ENCODE measurements at places on chromosomes 3 and 15. TPM values are rescaled to one million over a fixed set of nuclear protein-coding genes. Genes with fewer than 3 reads are reported as not detected.

Gene PLA2G4E
- not detected for total RNA-seq

Gene AAGAB
- total RNA-seq: 55.4 TPM

- no peak for DNase-seq
- no peaks in the 10 kb centered on the region for H3K4me1 ChIP-seq
- no peaks in the 10 kb centered on the region for H3K36me3 ChIP-seq
- no peaks in the 10 kb centered on the region for H3K27me3 ChIP-seq
- H3K4me3 ChIP-seq: no peak overlapping the region
- H3K27ac ChIP-seq: no peak overlapping the region
Measured at GRCh38 chr15:96092186-96092585, 238.3 kb upstream of the NR2F2 start.

DNA sequence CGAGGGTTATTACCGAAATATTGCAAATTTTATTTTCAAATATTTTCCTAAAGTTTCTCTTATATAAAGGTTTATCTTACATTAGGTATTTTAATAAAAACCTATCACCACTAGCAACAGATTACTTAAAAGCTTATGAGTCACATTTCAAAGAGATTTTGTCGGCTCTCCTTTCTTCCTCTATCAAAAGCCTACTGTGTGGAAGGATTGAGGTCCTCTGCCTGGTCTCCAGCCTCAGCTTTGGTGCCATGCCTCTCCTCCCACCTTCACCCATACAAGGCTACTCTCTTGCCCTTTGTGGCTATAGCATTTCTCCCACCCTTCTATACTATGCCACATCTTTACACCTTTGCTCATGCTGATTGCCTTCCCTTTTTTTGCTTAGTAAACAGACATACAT lies 199.3 kb downstream of the TNIK start:
- peak overlapping the region; percentile 49 for H3K27ac ChIP-seq
- no peaks in the 10 kb centered on the region for H3K36me3 ChIP-seq
- H3K27me3 ChIP-seq: no peaks in the 10 kb centered on the region
- no peak for DNase-seq
- no peak overlapping the region for H3K4me3 ChIP-seq

- no peaks in the 10 kb centered on the region for H3K36me3 ChIP-seq
- H3K27ac ChIP-seq: no peak within 1 kb of the TSS
- no peaks in the 10 kb centered on the region for H3K4me1 ChIP-seq
Measured at GRCh38 chr15:58138106-58138505, at the start of gene AQP9. Gene AQP9 (plus strand): TSS chr15:58138381. CDS start chr15:58138566, 185 bp downstream.

DNA sequence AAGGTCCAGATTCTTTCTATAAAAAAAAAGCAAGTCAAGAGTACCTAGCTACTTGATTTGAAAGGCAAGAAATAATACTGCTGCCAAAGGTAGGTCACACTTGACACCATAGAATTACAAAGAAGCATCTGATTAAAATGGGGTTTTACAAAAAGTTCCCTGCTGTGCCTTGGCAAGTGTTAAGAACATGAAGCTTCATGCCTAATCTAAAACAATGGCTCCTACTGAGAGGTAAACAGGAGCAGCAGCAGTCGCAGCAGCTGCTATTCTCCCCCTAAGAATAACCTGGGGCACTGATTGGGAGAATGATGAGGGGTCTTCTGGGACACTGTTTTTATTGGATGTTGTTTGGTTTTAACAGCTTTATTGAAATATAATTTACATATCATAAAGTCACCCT lies 14.1 kb downstream of the UBP1 start:
- H3K27ac ChIP-seq: peak overlapping the region; percentile 65
- no peaks in the 10 kb centered on the region for H3K36me3 ChIP-seq
- no peaks in the 10 kb centered on the region for H3K27me3 ChIP-seq
- H3K4me3 ChIP-seq: no peak overlapping the region
- no peak for DNase-seq

GRCh38 chr15:74025436-74025835 lies 30.9 kb downstream of the PML start:
- DNase-seq: no peak
- H3K27me3 ChIP-seq: no peaks in the 10 kb centered on the region
- no peak overlapping the region for H3K4me3 ChIP-seq
- no peak overlapping the region for H3K27ac ChIP-seq
- H3K4me1 ChIP-seq: peaks cover 4% of the 10 kb centered on the region
- no peaks in the 10 kb centered on the region for H3K36me3 ChIP-seq

DNA sequence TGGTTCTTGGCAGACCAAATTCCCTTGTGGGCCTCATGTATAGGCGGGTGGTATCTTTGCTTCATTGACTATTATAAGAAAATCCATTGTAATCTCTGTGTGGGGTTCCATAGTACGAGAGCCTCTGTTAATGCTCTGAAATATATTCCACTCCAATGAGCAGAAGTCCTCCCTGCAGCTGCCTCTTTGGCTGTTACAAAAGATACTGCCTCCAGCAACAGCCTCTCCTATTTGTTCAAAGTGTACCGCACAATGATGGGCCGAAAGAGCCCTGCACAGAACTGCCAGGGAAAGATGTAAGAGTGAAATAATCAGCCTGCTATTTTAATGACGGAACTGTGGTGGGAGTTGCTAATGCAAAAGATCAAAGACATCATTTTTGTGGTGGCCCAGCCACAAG lies 48.9 kb downstream of the GRK7 start:
- H3K27ac ChIP-seq: no peak overlapping the region
- H3K36me3 ChIP-seq: no peaks in the 10 kb centered on the region
- no peak for DNase-seq
- peaks cover 5% of the 10 kb centered on the region for H3K27me3 ChIP-seq

GRCh38 chr3:13578251-13578650 lies 29.3 kb downstream of the FBLN2 start:
- no peaks in the 10 kb centered on the region for H3K36me3 ChIP-seq
- H3K27me3 ChIP-seq: no peaks in the 10 kb centered on the region
- H3K27ac ChIP-seq: no peak overlapping the region
- H3K4me3 ChIP-seq: no peak overlapping the region
- H3K4me1 ChIP-seq: no peaks in the 10 kb centered on the region
- no peak for DNase-seq

DNA sequence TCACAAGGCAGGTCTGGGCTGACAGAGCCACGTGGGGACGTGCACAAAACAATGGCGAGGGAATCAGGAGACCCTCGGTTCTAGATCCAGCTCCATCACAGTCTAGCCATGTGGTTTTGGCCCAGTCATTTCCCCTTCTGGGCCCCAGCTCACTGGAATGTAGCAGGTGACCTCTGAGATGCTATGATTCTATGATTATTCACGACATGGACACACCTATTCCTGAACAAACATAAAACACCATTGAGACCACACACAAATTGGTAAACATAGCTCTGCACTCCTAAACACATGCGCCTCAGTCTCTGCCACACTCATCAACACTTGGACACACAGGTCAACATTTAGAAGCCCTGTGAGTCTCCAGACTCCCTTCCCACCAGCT lies 9.0 kb downstream of the IGDCC4 start:
- peaks cover 9% of the 10 kb centered on the region for H3K4me1 ChIP-seq
- no peak for DNase-seq
- H3K4me3 ChIP-seq: no peak overlapping the region
- H3K27ac ChIP-seq: no peak overlapping the region

DNA sequence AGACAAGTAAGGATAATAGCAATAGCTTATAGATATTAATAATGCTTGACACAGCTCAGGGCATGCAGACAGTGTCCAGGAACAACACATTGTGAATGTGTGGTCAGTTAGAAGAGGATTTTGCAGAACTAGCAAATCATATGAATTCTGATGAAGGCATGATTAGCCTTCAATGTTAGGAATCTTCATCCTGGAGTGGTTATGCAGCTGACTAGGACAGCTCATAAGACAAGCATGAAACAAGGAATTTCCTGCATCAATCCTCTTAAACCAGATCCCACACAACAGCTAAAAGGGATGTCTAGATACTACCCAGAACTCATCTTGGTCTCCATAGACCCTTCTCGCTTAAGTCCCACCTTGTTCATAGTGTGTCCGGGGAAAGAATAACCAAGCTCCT lies 499.0 kb upstream of the ATP11B start:
- H3K4me3 ChIP-seq: no peak overlapping the region
- H3K27ac ChIP-seq: no peak overlapping the region
- no peaks in the 10 kb centered on the region for H3K4me1 ChIP-seq
- H3K27me3 ChIP-seq: no peaks in the 10 kb centered on the region

DNA sequence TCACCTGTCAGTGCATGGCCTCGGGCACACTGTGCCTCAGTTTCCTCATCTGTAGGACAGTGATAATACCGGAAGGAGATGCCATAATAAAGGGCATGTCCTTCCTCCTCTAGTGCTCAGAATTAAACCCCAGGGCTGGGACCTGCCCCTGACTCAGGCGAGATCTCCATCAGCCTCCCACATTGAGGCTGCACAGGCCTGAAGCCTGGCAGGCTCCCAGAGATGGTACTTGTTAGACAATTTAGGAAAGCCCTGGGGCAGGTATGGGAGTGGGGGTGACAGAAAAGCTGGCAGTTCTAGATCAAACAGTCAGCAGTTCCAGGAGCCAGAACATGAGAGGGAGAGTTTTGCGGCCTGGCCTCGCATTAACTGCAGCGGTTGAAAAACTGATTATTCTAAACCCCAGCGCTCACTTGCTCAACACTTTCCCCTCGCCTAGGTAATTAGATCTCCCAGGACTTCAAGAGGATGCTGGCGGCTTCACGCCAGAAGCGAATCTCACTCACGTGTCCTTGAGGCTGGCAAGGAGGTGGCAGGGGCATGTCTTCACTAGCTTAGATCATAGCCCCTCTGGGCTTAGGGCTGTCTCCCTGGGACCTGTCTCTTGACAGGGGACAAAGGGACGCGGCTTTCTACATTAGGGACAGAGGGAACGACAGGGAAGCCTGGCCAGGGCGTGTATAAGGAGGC lies 73.1 kb downstream of the ATP2B2 start:
- no peak for DNase-seq
- H3K27ac ChIP-seq: no peak overlapping the region
- no peak overlapping the region for H3K4me3 ChIP-seq
